Activated naive CD8-positive, alpha-beta T cell treated with anti-CD3 and anti-CD28 coated beads, Interleukin-2, amount 10 ng/mL, durations not matched to agents 7 days and 5 days (primary cell): ENCODE measurements at places on chromosomes 5 and 9. TPM values are rescaled to one million over a fixed set of nuclear protein-coding genes. Genes with fewer than 3 reads are reported as not detected.

The OSMR gene
- not detected for total RNA-seq

The LIX1 gene
- total RNA-seq = not detected

The CMYA5 gene
- 0.22 TPM for total RNA-seq

The PRLR gene
- not detected for total RNA-seq

The PTBP3 gene
- 144 TPM for total RNA-seq
